ENCODE measurements at places on chromosomes 1 and 21.
A peak's percentile ranks its signal among the peaks of the same experiment; 100 is the strongest.

DNA sequence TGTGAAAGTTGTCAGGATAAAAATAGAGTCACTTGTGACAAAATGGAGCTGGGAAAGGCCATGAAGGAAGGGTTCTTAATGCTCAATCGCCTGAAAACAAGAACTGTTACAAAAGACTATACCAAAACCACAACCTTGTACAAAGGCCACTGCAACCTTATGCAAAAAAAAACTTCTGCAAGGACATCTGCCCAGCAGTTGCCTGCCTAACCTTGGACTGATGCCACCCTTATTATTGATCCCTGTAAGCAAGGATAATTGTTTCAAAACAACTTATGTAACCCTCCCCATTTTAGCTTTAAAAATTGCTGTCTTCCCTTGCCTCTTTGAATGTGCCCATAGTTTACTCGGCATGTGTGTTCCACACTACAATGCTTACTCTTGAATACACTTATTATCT is 5.7 kb downstream of the ALG14 start:
- no peak for DNase-seq

DNA sequence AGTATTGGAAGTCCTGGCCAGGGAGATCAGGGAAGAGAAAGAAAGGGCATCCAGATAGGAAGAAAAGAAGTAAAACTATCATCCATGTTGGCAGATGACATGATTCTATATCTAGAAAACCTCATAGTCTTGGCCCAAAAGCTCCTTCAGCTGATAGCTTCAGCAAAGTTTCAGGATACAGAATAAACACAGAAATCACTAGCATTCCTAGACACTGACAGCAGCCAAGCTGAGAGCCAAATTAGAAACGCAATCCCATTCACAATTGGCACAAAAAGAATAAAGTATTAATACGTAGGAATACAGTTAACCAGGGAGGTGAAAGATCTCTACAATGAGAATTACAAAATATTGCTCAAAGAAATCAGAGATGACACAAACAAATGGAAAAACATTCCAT is 44.6 kb downstream of the ZFYVE9 start:
- no peak for DNase-seq

DNA sequence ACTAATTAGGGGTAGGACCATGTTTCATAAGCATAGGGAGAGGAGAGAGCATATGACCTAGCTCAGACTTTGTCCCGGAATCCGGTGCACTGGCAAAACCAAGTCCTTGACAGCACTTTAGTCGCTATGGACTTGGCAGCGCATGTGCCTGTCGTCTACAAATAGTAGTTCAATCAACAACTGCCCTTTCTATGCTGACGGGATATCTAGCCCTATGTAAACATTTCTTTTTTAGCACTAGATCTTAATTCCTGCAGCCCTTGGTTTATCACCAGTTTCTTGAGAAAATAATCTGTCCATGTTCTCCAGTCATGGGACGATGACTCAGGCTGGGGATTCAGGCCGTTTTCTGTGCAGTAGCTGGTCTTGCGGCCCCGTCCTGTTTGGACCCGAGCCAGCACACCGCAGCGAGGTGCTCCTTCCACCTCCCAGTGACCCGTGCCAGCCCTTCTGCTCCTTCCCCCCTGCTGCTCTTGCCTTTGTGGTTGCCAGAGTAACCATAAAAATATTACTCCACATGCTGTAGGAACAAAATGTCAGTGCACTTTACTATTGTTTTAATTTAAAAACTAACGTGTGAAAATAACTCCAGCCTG is 8.6 kb upstream of the MT1HL1 start:
- DNase-seq = no peak

- no peak for DNase-seq
Observed at GRCh38 chr1:173507205-173507846, 30.2 kb downstream of the PRDX6 start.

DNA sequence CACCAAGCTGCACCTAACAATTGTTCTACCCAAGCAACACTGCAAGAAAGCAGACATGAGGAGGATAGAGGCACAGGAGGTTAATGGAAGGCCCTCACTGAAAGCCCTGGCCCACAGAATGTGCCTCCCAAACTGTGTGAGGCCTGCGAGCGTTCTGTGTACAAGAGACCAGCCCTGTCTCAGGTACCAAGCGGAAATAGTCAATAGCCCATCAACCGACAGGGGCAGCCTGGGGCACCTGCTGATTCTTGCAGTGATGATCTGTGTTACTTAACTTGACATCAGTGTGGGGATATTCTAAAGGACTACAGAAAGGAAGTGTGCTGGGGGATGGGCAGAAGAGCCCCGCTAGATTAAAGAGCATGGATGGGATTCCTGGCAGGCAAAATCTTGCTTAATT is 392.4 kb downstream of the KCNH1 start:
- DNase-seq = no peak

GRCh38 chr1:104746994-104747393 is 997.3 kb downstream of the AMY1C start:
- DNase-seq = no peak

GRCh38 chr1:59179673-59180072 is 117.2 kb upstream of the FGGY start:
- DNase-seq = no peak

DNA sequence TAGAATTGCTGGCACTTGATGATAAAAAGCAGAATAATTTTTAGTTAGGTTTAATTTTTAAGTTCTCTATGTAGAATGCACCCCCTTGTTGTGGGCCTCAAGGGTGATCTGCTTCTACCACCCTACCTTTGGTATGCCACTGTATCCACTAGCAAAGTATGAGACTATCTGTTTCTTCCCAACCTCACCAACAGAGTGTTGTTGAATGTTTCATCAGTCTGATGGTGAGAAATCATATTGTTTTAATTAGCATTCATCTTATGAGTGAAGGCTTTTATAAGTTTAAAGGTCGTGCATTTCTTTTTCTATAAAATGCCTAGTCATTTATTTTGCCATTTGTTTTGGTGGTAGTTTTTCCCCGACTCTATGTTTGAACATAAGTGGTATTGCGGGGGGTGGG is 141.0 kb downstream of the MAGI3 start:
- no peak for DNase-seq

DNA sequence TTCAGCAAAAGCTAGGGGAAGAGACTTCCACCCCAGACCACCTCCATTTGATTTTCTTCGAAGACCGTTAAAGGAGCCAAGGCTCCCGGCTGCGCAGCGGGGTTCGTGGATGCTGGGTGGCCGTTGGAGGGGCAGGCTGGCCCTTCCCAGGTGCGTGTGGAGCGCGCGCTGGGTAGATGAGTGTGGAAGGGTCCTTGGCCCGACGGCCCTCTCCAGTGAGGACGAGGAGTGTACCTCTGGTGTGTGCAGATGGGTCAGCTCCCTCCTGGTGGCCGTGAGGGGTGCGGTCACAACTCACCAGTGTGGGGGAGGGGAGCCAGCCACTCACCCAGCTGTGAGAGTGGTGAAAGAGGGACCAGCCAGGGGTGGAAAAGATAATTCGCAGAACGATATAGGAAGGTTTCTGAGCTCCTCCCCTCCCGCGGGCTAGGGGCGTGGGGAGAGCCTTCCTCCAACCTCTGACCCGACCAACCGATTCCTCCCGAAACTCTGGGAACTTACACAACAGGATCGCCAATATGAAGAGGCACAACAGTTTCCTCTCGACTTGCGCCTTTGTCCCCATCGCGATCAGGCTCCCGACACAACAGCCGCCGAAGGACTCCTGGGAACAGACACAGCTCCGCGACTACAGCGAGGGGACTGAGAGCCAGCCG is at the start of gene F11R:
F11R (minus strand) TSS at position 644 of the 656 bp plus-strand sequence; CDS start at position 565, 79 bp downstream.
- no peak for DNase-seq

- peak; percentile 91 for DNase-seq
Observed at GRCh38 chr1:151060007-151060656, at the start of gene MLLT11. Gene MLLT11 (plus strand): TSS chr1:151060397. CDS start chr1:151067225, 6,828 bp downstream.

DNA sequence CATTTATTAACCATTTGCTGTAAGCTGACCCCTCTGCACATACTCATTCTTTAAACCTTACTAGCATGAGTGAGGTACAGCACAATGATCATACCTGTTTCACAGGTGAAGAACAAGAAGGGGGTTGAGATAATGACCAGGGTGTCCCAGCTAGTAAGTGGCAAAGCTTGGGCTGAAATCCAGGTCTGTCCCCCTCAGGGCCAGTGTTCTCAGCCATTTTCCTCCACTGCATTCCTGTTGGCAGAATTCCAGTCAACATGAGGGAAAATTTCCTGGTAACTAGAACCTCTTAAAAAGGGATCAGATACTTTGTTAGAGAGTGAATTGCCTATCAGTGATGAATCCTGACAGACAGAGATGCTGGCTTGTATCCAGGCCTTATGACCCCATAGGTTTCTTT is 48.1 kb downstream of the SPATA46 start:
- no peak for DNase-seq

GRCh38 chr1:25766721-25767436 is 33.1 kb upstream of the SELENON start:
- no peak for DNase-seq

DNA sequence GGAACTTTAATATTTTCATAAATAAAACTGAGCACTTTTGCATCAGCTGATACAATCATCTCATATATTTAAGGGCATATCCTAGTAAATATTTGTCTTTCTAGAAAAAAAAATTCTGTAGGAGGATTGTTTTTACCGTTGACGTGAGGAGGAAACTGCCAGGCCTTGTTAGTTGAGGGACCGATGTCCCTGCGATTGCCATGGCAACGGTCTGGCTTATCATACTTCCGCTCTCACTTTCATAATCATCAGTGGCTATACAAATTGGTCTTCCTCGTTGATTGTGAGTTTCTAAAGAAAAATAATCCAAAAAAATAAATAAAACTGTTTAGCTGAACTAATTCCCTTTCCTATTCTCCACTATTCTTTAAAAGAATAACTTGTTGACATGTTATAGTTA is 69.3 kb upstream of the ANGPTL3 start:
- no peak for DNase-seq

DNA sequence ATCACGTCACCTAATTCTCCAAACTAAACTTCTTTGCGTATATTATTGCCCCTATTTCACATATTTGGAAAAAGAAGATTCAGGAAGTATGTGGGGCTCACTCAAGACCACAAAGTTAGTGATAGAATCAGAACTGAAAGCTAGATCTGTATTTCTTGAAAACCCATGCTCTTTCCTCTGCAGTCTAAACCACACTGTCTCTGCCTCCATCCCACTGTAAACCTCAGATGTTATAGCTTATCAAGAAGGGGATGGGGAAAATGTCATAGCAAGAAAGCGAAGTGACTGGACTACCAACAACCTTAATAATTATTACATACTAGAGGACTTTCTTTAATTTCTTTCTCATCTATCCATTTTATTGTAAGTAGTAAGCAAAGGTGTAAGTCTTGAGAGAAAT is 257.7 kb upstream of the SGIP1 start:
- no peak for DNase-seq

GRCh38 chr1:186623551-186623950 is 56.7 kb downstream of the PTGS2 start:
- DNase-seq = no peak

DNA sequence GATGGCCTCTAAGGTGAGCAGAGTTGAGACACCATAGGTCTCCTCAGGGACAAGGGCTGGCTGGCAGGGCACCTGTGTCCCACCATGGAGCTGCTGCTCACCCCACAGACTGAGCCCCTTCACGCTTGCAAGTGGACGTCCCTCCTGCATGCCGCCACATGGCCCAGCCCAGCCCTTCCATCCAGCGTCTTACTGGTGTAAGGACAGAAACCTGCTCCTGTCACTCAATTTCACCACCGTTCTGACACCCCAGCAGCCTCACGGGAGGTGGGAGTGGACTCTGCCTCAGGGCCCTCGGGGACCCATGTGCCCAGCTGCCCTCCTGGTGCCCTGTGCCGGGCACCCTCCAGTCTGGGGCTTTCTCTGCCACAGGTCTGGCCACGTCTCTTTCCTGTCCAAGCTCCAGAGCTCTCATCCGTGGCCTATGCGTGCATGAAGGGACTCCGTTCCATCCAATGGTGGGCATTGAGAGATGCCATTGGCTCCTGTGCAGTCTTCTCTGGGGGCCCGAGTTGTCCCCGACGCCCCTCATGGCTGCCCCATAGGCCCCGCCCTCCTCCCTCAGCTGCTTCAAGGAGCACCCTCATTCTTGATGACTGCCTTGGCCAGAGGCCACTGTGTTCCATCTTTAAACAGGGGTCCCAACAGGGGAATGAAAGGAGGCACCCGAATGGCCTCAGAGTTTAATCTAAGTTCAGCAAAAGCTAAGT is 42.6 kb upstream of the COL6A1 start:
- DNase-seq = no peak

- DNase-seq = peak; percentile 67
Observed at GRCh38 chr1:62232871-62233278, 38.2 kb downstream of the L1TD1 start.

- no peak for DNase-seq
Observed at GRCh38 chr1:47809301-47810084, 187.7 kb downstream of the TRABD2B start.

- DNase-seq = no peak
Observed at GRCh38 chr1:219507437-219507836, 105.5 kb downstream of the ZC3H11B start.
